NCI-H526 (cell line): ENCODE measurements at places on chromosomes 6 and 20.
A peak's percentile ranks its signal among the peaks of the same experiment; 100 is the strongest.

DNA sequence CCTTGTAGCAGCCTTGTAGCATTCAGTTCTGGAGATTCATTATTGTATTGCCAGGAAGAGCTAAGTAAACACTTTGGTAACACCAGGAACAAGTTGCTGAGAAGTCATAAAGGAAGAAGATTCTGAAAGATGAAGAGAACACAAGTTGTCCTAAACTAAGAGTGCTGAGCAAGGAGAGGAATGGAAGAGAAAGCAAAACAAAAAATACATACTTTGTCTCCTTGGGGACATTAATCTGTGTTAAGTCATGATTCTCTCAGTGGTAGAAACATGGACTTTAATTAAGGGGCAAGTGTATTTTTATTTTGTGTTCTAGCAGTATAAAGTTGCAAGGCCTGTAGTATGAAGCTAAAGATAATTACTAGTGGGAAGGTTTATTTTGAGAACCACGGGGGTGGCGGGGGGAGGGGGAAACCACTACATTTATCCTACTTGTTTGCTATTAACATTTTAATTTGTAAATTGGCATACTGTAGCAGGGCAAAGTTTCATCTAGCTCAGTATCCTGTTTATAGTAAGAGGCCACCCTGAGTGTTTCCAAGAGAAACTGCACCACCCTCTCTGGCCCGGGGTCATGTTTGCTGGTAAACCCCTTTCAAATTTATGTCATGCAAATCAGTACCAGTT is 463.0 kb downstream of the CDKAL1 start:
- no peak for DNase-seq

- DNase-seq = no peak
Measured at GRCh38 chr6:168123165-168123911, 44.3 kb upstream of the FRMD1 start.

DNA sequence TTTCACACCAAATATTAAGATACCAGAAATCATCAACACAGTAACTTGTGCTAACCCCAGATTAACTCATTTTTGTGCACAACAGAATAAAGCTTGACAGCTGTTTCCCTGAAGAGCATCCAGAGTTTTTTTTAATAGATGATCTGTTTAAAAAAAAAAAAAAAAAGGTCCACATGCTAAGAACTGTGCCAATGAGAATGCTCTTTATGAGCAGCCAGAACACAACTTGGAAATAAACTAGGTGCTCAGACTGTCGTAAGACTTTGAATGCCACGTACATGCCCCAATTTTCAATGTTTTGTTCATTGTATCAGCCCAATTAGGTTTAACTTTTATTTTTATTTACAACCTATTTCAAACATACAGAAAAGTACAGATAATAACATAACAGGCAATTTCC is 47.3 kb downstream of the STAU1 start:
- DNase-seq = no peak

GRCh38 chr6:8982668-8983067 is 547.3 kb upstream of the SLC35B3 start:
- DNase-seq = no peak

- DNase-seq = no peak
Measured at GRCh38 chr6:6148192-6148815, 141.6 kb upstream of the NRN1 start.

- DNase-seq = no peak
Measured at GRCh38 chr20:60135276-60135675, 177.1 kb downstream of the CDH26 start.

DNA sequence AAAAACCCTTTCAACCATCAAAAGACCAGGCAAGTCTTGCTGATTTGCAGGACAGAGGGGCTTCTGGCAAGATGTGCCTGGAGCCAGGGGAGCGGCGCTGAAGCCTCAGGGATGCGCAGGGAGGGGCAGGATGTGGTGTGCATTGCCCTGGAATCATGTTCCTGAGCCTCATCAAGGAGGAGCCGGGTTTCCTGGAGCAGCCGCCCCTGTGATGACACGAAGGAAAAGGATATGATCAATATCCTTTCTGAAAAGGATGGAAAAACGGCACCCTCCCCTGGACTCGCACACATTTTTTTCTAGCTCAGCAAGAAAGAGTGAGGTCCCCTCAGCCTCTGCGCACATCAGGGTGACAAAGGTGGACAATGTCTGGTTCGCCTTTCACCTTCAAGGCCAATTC is 173.1 kb upstream of the SSTR4 start:
- DNase-seq = no peak

GRCh38 chr20:7744411-7744810 is 195.8 kb downstream of the HAO1 start:
- DNase-seq = no peak

DNA sequence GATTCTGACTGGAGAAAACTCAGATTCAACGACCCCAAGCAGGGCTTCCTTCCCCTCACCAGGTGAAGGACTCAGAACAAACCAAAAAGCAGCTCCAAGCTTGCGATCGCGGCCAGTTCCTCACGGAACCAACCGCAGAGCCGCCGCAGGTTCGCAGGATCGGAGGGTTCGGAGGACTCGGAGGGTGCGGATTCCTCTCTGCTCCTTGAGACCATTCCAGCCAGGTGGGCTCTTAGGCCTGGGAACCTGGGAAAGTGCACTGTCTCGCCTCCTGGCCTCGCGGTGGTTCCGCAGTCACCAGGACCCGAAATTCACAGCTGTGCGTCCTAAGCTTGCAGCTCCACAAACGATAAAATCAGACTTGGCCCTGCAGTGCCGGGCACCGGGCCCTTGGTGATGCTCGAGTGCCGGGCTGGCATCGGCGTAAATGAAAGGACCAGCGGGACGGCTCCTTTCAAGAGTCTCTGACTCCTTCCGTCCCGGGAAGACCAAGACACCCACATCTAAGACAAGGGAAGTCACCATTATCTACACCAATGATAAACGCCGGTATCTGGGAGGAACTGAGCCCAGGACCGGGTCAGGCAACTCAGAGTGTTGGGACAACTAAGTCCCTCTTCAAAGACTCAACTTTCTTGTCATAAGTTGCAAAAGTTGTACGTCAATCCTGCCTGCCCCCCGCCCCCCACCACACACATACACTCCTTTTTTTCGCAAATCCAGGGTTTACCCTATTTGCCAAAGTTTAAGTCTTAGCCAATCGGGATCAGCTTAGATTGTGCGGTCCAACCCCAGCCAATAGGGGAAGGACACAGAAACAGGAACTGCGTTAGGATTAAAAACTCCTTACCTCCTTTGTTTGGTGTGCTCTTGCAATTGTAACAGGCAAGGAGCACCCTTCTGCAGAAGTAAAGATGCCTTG is 69.8 kb upstream of the PRSS16 start:
- peak; percentile 82 for DNase-seq

- no peak for DNase-seq
Measured at GRCh38 chr20:24469116-24469893, at the start of gene SYNDIG1. Gene SYNDIG1 (plus strand): TSS chr20:24469629. CDS start chr20:24543098, 73,469 bp downstream.

DNA sequence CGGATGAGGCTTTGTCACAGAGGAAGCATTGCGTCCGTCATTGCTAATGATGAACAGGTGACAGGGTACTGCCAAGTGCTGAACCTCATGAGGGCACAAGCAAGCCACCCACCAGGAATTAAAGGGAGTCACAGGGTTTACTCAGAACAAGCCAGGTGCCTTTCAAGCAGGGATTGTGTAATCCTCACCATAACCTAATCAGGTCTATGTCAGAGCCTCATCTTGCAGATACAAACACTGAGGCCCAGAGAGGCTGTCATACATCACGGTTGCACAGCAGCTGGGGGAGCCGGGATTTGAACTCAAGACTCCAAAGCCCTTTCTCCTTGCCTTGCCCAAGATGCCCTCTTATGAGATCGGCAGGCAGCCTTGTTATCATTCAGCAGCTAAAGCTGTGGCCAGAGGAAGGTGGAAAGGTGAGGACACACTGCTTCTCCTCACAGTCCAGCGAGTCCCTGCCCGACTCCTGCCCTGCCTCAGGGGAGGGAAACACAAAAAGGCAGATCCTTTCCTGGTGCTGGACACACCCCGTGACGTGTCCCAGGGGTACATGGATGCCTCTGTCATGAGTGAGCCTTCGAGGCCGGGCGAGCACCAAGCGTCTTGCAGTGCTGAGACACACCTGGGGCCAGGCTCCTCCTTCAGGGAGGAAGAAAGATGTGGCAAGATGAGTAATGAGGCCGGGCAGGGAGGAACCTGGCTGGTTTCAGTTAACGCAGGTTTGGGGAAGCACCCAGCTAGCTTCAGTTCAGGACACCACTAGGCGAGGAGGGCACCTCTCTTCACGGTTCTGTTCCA is 214.9 kb downstream of the LY86 start:
- DNase-seq = no peak

GRCh38 chr20:25058847-25059810 is 1.2 kb upstream of the ACSS1 start:
- no peak for DNase-seq

DNA sequence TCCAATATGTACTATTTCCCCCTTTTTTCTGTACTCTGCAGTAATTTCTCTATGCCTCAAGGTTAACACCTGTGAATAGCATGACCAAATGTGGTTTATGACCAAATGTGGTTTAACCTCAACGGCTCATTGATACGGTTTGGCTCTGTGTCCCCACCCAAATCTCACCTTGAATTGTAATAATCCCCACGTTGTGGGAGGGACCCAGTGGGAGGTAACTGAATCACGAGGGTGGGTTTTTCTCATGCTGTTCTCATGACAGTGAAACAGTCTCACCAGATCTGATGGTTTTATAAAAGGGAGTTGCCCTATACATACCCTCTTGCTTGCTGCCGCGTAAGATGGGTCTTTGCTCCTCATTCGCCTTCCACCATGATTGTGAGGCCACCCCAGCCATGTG is 18.7 kb downstream of the DEK start:
- no peak for DNase-seq

- no peak for DNase-seq
Measured at GRCh38 chr6:30727920-30728553, 7.9 kb downstream of the TUBB start.

GRCh38 chr6:83199173-83199862 is 6.2 kb downstream of the RWDD2A start:
- no peak for DNase-seq

DNA sequence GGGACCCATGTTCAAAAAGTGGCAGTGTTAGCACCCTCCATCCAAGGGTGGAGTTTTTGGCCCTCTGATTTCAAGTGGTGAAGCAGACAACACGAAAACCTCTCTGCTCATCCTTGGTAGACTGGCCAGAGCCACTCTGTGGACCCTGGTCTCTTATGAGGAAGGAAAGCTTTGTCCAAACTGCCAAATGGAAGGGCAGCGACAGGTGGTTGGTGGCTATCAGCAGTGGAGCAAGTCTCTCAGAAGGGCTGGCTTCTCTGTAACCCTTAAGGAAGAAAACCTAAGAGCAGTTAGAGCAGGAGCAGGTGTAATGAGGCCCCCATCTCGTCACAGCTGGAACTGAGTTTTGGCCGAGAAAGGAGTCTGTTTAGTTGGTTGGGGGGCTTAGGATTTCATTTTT is 155.8 kb downstream of the SLC16A10 start:
- DNase-seq = no peak

DNA sequence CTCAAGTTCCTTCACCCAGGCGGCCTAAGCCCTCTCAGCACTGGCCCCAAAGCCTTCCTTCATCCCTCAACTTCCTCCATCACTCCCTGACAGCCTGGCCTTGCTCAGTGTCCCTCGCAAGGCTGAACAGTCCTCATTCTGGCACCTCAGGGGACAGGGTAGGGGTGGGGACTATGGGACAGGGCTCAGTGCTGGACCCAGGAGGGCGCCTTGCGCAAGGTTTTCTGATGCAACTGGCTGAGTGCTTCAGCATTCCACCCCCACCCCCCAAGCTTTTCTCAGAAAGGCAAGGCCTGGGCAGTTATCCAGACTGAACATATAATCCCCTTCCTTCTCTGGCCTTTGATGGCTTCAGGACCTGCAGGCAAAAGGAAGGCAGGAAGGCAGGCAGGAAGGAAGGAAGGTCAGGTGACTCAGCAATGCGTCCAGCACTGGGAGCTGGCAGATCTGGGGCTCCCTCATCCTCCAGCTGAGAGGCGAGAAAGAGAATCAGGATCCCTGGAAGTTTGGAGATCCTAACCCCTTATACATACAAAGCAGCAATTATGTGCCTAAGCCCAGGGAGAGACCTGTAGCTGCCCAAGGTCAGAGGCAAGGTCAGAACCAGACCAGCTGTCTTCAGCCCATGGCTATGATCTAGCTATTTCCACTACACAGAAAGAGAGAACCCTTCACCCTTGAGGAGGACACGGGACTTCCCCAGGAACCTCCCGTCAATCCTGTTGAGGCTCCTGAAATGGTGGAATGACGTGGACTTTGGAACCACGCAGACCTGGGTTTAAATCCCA is 8.6 kb upstream of the TRIB3 start:
- DNase-seq = no peak

DNA sequence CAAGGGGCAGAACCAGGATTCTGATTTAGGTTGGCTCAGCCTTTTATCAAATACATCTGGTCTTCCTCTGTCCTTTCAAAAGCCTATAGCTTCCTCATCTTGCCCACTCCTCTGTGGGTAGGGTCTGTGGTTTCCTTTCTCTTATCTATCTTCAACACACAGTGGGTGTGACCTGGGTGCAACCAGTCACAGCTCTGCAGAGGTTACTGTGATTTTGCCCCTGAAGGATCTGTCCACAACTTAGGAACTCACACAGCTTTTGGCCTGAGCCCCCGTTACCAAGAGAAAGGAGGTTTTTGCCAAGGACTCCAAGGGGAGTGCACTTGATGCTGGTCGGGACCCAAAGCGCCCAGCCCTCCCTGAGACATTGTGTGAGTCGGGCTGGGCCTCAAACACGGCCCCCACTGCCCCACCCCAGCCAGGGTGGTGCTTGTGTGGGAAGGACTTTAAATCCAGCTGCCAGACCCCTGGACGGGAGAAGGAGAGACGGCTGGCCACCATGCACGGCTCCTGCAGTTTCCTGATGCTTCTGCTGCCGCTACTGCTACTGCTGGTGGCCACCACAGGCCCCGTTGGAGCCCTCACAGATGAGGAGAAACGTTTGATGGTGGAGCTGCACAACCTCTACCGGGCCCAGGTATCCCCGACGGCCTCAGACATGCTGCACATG is at the start of gene PI16:
Gene PI16 (plus strand): TSS at position 477 of the 670 bp plus-strand sequence. CDS start 23 bp downstream, at position 500.
- no peak for DNase-seq
